ENCODE measurements at places on chromosomes 2 and 18.

DNA sequence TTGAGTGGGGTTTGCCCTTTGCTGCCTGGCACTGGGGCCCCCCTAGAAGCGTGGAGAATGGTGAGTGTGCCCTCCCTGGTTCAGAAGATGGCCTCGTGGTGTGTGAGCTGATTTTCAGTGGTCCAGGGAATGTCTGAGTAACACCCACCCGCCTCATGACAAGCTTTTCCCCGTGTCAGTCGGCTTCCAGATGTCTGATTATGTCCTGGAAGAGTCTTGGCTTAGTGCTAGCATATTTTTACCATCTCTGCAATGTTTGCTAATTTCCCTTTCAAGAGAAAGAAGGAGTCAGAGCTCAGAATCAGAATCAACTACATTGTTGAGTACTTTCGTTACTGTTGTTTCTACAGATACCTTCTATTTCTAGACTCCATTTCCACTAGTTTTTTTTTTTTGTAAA is 214.7 kb downstream of the SEPTIN10 start:
- DNase-seq: no peak

DNA sequence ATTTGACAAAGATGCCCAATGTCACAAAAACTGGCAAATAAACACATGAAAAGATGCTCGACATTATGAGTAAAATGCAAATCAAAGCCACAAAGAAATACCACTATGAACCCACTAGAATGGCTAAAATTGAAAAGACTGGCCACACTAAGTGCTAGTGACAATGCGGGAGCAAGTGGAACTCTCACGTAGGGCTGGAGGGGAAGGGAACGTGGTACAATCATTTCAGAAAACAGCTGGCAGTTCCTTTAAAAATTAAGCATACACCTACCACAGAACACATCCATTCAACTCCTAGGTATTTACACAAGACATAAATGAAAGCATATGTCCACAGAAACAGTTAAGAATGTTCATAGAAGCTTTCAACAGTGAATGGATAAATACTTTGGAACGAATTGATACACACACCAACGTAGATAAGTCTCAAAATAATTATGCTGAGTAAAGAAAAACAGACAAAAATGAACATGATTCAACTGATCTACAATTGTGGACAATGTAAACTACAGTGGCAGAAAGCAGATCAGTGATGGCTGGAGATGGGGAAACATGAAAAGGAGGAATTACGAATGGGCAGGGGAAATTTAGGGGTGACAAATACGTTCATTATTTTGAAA is 71.7 kb downstream of the MYOM1 start:
- no peak for DNase-seq

DNA sequence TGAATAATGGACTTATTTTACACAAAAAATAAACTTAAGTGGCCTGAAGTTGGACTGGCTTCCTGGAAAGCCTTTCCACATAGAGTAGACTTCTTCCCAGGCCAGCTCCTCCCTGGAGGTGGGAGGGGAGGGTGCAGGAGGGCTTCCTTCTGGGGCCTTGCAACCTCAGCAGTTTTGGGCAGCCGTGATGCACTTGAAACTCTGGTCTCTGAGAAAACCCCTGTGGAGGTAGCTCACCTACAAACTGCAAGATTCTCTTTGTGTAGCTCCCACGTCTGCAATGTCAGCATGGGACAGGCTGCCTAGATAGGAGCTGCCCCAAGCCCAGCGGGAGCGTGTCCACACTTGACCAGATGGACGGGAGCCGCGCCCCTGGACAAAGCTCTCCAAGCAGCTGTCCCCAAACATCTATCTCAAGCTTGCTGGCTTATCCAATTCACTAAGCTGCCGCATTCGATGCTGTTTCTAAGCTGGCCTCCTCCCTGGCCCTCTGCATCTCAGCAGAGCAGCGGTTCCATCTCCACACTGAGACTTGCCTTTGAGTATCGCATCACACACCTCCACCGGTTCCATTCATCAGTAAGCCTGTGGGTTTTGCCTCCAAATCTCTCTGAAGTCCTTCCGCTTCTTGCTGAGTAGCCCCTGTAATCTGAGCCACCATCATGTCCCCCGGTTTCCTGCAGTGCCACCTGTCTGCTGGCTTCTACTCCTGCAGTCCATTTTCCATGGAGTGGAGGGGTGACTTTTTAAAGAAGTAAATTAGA is 1.6 kb upstream of the LPIN1 start:
- no peak for DNase-seq

DNA sequence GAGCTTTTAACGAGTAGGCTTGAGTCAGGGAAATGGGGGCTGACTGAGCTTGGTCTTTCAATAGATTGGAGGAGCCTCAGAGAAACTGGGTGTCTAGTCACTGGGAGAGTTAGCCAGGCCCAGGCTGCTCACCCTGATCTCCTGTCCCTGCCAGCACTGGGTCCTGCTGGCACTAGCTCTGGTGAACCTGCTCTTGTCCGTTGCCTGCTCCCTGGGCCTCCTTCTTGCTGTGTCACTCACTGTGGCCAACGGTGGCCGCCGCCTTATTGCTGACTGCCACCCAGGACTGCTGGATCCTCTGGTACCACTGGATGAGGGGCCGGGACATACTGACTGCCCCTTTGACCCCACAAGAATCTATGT is 720 bp downstream of the KRTCAP3 start:
- no peak for DNase-seq

DNA sequence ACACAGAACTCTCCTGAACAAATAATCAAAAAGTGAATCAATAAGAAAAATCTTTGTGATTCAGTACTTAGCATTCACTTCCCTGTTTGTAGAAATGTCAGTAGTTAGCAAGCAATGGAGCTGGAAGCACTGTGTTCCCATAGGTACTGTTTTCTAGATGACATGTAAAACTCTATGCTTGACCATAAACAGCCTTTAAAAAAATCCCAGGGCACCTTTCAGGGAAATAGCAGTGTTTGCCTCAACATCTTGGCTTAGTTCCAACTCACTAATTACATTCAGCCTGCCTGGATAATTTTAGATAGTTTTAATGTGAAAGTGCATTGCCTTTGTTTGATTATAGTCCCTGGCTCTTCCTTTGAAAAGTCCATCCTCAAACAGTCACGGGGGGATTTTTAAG is 721.8 kb downstream of the ERBB4 start:
- no peak for DNase-seq

DNA sequence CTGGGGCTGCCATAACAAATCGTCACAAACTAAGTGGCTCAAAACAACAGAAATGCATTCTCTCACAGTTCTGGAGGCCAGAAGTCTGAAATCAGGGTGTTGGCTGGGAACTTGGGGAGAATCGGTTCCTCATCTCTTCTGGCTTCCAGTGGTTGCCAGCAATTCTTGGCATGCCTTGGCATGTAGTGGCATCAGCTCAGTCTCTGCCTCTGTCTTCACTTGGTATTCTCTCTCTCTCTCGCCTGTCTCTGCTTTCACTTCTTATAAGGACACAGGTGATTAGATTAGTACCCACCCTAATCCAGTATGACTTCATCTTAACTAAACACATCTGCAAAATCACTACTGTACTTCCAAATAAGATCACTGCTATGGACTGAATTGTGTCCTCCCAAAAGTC is 695.4 kb upstream of the ID2 start:
- no peak for DNase-seq

DNA sequence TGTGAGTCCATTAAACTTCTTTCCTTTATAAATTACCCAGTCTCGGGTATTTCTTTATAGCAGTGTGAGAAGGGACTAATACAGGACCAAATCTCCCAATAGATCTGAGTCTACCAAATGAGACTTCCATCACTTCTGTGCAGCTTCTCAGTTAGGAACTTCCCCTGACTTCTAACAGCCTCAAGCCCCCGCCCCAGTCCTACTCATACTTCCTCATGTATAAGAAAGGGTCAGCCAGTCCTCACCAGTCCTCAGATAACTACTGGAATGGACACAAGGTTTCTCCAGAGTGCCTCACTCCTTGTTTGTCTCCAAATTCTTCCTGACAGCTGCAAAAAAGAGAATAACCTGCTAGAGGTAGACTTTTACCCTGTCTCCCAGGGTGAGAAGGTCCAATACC is 19.5 kb downstream of the TTC32 start:
- DNase-seq: no peak

GRCh38 chr2:174614261-174614660 is 16.7 kb upstream of the WIPF1 start:
- DNase-seq: no peak

- no peak for DNase-seq
Observed at GRCh38 chr2:27991146-27991545, 100.6 kb downstream of the BABAM2 start.

DNA sequence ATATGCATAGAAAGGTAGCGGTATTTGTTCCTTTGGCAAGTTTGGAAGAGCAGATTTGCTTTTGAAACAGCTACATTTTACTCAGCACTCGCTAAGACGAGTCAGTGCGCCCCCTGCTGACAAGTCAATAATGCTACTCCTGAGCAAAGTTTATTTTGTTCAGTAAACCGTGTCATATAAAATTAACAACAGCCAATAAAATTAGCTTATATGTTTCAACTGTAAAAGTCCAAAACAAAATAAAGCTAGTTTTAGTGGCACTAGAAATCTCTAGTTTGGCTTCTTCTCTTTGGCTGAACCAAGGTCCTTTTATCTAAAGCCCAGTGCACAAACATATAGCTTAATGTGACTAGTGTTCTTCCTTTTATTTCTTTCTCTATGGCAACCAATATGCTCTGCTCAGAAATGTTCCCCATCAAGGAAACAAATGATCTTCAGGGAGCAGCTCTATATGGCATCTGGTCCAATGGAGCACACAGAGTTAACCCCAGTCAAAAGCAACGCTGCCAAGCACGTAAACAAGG is 4.2 kb upstream of the POU3F3 start:
- DNase-seq: peak; percentile 67

GRCh38 chr2:140424471-140424870 is 1644.3 kb upstream of the NXPH2 start:
- no peak for DNase-seq

DNA sequence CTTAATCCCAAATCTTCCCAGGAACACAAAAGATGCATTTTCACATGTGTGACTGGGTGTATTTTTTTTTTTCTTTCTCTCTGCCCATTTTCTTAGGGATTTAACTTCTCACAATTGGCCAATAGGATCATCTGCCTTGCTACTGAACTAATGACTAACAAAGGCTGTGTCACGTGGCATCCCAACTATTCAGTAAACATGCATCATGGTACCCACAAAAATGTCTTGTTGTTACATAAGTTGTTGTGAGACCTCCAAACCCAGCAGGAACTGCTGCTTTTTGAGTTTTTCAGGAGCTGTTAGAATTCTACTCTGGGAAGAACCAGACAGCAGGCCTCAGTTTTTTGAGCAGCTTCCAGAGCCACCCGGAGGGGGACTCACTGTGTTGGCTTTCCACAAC is 31.9 kb downstream of the GAD1 start:
- DNase-seq: no peak

- peak; percentile 48 for DNase-seq
Observed at GRCh38 chr2:219521066-219521880, 7.0 kb downstream of the ASIC4 start.

DNA sequence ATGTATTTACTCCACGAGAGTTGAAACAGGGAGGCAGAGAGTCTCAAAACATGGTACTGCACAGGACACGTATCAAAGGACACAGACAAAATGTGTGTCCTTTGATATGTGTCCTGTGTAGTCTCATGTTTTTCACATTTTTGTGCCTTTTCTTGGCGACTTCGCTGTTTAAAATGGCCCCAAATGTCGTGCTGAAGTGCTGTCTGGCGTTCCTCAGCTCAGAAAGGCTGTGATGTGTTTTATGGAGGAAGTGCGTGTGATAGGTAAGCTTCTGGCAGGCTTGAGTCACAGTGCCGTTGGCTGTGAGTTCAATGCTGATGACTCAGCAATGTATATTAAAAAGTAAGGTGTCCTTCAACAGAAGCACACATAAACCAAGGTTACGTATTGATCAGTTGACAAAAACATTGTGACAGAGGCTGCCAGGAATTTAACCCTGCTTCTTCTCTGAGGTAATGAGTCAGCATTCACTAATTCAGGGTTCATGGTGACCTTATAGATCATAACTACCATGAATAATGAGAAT is 78.2 kb downstream of the DYSF start:
- DNase-seq: no peak

DNA sequence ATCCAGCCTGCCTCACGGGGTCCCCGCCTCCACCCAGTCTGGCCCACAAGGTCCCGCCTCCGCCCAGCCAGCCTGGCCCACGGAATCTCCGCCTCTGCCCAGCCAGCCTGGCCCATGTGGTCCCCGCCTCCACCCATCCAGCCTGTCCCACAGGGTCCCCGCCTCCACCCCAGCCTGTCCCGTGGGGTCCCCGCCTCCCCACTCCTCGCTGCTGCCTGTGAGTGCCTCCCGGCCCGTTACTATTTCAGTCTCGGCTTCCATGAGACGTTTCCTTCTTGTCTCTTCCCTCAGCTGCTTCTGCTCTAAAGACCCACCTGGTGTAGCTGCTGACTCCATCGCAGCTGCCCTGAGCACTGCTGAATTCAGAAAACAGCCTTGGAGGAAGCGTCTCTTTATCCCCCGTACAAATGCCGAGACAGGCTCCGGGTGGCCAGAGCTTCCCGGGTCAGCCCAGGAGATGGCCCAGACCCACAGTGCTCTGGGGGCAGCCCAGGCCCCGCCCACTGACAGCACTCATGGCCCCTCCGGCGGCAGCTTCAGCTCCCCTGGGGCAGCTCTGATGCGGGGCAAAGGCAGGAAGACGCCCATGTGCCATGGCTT is 69.8 kb downstream of the NFATC1 start:
- peak; percentile 41 for DNase-seq

GRCh38 chr2:57443086-57443485 is 603.5 kb upstream of the VRK2 start:
- no peak for DNase-seq

- DNase-seq: peak; percentile 6
Observed at GRCh38 chr2:137190411-137191195, 425.3 kb downstream of the THSD7B start.

DNA sequence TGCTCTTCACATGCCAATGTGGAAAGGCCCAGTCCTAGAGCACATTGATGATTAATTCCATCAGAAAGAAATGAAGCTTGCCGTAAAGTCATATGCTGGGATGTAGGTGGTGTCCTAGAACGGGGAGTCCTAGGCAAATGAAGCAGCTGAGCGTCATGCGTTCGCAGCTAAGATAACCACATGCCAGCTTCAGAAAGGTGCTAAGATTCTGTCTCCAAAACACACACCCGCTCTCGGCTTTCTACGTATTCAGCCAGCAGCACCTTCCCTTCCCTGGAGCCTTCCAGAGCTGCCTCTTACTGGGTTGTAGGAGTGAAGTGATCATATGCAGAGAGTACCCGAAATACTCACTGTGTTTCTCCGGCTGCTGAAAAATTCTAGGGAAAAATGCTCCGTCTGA is 421.6 kb upstream of the ID2 start:
- DNase-seq: no peak

GRCh38 chr2:86189782-86190416 is 5.4 kb downstream of the IMMT start:
- DNase-seq: no peak

DNA sequence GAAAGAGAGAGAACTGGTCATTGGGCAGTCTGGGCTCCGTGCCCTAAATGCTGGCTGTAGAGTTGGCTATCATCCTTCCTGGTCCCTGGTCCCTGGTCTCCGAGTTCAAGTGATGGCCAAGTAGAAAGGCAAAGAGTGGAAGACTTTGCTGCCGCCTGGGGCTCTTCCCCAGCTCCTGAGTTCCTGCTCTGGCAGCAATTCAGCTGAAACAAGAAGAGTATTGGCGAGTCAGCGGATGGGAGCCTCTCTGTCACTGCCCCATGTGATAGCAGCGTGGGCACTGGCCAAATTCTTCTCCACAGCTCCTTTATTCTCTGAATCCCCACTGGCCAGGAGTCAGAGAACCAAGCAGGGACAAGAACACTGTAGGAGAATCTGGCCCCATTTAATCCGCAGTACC is 351.0 kb upstream of the POU3F3 start:
- no peak for DNase-seq

All from heart left ventricle (tissue), 16 donors.